NCI-H1105 (cell line): ENCODE measurements at places on chromosomes 13 and 19.

DNA sequence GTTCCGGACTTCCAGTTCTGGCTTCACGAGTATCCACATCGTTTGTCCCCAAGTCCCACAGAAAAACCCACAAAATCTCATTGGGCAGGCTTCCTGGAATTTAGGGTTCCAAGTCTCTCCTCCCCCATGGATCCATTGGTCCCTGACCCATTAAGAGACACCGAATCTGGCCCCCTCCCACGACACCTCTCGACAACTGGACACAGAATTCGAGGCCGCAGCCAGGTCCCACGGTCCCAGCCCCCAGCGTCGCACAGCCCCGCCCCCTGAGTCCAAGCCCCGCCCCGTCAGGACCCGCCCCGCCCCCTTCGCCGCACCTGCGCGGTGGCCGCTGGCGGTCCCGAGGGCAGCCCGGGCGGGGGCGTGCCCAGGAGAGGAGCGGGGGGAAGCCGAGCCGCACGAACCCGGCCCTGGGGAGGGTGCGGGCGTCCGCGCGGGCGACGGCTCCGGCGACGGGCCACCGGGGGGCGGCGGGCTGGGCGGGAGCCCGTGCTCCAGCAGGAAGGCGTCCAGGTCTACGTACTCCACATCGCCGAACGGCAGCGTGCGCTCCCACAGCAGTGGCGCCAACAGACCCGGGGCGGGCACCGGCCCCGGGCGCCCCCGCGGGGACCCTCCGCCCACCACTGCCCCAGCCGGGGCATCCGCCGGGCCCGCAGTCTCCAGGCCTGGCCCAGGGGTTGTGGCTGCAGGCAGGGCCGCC lies 1.8 kb downstream of the DBP start:
- peak; percentile 56 for DNase-seq

DNA sequence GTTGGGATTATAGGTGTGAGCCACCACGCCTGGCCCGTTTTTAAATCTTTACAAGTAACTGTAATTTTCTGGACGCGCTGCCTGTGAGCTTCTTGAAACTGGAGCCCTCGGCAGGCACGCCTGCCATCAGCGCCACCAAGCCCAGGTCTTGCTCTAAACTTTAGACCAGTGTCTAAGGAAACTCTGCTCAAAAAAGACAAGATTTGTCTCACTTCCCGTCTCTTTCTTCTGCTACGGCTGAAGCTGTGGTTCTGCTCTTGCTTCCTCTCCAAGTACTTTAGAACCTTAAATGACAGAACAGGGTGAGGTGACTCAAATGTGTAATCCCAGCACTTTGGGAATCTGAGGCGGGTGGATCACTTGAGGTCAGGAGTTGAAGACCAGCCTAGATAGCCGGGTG lies 24.9 kb downstream of the RCN3 start:
- DNase-seq, result no peak

DNA sequence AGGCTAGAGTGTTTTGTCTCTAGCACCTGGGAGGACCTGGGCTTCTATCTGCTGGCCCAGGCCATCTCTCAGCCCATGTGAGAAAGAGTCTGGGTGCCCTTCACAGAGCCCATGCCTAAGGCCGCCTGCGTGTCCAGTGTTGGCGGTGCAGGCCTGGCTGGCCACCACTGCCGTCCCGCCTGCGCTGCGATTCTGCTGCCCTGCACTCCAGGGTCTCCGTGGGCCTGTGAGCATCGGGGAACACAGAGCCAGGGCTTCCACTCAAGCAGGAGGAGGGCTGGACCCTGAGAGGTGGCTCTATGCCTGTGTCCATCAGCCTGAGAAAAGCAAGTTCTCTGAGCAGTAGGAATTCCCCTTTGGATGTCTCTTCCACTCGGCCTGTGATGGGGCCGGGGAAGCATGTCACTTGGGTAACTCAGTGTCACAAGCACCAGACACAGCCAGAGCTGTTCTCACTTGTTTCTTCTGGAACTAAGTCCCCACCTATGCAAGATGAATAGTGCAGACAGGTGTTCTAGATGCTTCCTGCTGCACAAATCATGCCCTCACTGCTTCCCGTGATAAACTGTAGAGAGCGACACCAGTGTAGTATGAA lies 93.9 kb downstream of the RAB20 start:
- no peak for DNase-seq

- no peak for DNase-seq
Observed at GRCh38 chr19:46471811-46472543, 614 bp upstream of the PNMA8A start.

DNA sequence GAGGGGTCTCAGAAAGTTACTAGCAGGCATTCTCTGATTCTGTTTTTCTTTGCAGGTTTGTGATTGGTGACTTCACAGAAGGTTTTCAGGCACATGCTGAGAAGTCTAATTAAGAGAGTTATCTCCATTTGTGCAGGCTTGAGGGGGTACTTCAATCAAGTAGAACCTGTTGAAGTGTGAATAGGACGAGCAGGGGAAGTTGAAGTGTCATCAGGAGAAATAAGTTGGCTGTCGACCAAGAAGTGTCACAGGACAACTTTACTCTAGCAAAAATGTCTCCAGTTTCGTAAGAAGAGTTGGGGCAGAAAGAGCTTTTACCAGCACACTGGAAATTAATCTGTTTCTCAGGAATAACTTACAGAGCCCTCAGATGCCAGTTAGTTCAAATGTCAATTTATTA lies 576.5 kb upstream of the SLITRK5 start:
- peak; percentile 16 for DNase-seq

DNA sequence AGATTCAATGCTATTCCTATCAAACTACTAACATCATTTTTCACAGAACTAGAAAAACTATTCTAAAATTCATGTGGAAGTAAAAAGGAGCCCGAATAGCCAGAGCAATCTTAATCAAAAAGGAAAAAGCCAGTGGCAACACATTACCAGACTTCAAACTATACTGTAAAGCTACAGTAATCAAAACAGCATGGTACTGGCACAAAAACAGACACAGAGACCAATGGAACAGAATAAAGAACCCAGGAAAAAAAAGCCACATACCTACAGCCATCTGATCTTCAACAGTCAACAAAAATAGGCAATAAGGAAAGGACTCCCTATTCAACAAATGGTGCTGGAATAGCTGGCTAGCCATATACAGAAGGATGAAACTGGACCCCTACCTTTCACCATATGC lies 10.4 kb upstream of the SOHLH2 start:
- no peak for DNase-seq

DNA sequence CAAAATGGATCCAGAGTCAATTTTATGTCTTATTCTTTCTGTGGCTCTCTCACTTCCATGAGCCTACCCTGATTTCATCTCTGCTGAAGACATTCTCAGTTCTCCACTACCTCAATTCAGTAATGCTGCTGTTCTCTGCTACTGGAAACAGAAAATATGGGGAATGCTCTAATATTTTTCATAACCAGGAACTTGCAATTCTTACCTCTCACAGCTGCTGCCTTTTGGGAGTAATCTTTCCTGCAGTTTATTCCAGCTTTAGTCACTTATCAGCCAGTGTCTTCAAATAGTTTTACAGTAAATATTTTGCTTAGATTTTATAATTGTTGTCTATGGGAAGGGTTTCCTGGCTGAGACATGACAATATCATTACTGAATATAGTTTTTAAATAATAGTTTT lies 145.1 kb upstream of the UFM1 start:
- DNase-seq, result no peak

GRCh38 chr19:21256722-21257121 lies 72.5 kb downstream of the ZNF708 start:
- no peak for DNase-seq

DNA sequence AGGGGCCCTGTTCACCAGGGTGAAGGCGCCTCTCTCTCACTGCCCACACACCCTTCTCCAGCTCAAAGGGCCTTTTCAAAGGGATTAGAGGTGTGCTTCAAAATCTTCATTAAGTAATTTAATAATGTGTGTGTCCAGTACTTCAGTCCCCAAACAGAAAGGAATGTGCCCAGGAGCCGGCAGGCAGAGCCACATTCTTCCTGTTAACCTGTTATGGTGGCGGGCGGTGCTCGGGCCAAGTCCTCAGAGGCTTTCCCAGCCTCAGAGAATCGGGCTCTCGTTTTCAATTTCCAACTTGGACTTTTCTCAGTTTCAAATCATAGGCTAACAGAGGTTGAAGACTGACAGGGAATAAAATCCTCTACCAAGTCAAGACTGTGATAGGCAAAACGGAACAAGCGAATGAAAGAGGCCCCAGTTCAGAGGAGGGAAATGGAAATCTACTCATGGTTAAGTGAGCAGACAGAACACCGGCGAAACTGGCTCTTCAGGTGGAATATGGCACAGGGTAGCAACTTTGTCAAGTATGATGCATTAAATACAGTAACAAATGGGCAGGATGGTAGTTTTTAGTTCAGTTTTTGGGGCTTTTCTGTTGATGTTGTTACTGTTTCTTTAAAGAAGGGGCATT lies 68.6 kb downstream of the FOXO1 start:
- DNase-seq, result no peak

- no peak for DNase-seq
Observed at GRCh38 chr19:45972081-45972946, 1.4 kb downstream of the NOVA2 start.

- no peak for DNase-seq
Observed at GRCh38 chr19:34767951-34768350, 5.1 kb downstream of the ZNF599 start.

- peak; percentile 64 for DNase-seq
Observed at GRCh38 chr19:39792999-39793546, 14.4 kb downstream of the LEUTX start.

DNA sequence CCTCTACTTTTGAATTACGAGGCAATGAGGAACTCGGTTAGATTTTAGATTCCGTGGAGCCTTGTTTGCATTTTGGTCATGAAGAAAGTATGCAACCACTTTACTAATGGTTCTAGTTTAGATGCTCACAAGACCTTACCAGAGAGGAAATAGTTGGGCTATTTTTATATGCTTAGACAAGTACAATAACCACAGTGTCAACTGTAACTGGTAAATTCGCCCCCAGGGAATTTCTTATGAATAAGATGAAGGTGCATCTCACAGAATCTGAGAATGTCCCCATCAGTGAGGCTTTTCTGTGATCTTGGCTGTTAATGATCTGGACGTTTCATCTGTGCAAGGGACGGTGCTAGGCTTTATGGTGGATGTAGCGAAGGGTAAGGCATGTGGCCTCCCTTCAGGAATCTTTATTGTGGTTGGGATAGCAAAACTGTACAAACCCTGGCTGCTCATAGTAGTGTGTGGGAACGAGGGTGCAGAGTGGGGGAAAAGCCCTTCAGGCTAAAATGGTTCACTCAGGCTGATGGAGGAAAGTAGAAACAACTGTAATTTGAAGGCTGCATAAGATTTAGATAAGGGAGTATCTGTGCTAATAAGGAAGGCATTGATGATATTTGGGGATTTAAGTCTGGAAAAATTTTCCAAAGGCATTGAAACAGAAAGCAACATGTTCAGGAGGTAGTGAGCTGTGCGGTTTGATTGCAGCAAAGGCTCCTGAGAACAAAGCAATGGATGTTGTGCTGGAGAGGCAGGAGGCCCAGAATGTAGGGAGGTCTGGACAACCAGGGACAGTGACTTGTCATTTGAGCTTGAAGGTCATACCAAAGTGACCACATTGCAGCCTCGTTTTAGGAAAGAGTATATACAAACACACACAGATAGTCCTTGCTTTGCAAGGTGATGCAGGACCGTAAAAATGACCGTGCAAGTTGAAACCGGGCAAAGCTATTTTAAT lies 28.4 kb downstream of the UBAC2 start:
- DNase-seq, result no peak

DNA sequence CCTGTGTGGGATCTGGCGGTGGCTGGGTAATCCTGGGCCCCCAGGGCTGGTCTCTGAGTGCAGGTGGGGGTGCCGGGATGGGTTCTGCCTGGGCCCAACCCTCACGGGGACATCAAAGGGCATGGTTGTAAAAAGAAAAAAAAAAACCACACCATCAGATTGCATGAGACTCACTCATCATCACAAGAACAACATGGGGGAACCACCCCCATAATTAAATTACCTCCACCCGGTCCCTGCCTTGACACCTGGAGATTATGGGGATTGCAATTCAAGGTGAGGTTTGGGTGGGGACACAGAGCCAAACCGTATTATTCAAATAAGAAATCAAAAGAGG lies 14.3 kb downstream of the C1QTNF9 start:
- no peak for DNase-seq

DNA sequence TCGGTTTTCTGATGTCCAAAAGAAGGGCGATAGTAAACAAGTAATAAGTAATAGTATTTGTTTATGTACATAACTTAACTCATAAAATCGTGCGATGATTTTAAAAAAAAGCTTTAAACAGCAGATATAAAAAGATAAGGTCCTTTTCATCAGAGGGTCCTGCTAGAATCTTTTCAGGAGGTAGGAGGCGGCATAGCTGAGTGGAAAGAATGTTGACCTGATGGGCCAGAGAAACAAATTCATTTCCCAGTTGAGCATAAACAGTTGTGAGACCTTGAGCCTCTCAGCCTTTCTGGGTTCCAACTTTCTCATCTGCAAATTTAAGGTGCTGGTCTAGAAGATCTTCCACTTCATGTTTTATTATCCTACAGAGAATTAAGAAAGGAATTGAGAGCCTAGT lies 173.5 kb downstream of the LACC1 start:
- DNase-seq, result no peak

DNA sequence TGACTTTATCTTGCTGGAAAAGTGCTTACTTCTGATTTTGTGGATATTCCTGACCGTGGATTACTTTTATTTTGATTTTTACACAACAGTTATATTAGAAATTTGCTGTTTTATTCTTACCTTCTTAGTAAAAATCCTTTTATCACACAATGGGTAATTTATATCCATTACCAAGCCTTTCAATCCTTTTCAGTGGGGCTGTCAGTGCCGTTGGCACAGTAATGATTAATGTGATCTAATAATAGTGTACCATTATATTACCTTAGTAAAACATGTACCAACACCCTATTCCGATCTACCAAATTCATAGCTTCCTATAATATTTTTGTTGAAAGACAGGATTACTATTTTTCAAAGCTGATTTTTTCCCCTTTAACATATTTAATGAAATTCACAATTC lies 87.3 kb upstream of the ZNF536 start:
- DNase-seq, result no peak

DNA sequence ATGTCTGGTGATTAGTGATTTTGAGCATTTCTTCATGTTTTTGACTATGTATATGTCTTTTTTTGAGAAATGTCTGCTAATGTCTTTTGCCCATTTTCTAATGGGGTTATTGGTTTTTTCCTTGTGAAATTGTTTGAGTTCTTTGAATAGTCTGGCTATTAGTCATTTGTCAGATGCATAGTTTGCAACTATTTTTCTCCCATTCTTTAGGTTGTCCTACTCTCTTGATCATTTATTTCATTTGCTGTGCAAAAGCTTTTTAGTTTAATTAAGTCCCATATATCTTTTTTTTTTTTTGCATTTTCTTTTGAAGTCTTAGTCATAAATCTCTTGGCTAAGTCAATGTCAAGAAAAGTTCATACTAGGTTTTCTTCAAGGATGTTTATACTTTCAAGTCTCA lies 449.8 kb downstream of the DACH1 start:
- no peak for DNase-seq

DNA sequence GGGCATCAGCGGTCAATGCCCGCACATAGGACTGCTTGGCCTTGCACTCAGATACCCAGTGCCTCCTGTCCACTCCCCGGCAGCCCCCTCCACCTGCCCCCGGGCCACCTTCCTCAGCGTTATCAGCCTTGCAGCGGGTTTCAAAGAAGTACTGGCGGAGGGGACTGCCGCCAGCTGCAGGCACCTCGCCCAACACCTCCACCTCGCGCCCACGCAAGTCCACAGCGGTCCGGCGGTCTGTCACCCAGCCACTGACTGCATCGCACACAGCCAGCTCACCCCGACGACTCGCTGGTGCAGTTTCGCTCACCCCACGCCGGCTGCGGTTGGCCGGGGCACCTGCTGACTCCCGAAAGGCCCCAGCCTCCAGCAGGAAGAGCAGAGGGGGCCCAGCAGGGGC lies 3.2 kb downstream of the NTF4 start:
- no peak for DNase-seq
